ENCODE measurements at places on chromosomes 3 and 15.

GRCh38 chr3:112199622-112200316 is 66.7 kb upstream of the GCSAM start:
- DNase-seq = no peak

DNA sequence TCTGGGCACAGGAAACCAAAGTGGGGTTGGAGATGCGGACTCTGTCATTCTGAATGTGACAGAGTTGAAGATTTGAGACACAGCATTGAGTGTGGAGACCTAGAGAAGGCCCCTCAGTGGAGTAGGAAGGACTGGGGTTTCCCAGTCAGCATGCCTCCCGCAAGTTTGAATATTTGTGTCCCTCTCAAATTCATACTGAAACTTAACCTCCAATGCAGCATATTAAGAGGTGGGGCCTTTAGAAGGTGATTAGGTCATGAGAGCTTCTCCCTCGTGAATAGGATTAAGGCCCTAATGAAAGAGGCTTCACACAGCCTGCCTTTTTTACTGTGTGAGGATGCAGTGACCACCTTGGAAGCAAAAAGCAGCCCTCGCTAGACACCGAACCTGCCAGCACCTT is 8.0 kb downstream of the HDDC3 start:
- no peak for DNase-seq

DNA sequence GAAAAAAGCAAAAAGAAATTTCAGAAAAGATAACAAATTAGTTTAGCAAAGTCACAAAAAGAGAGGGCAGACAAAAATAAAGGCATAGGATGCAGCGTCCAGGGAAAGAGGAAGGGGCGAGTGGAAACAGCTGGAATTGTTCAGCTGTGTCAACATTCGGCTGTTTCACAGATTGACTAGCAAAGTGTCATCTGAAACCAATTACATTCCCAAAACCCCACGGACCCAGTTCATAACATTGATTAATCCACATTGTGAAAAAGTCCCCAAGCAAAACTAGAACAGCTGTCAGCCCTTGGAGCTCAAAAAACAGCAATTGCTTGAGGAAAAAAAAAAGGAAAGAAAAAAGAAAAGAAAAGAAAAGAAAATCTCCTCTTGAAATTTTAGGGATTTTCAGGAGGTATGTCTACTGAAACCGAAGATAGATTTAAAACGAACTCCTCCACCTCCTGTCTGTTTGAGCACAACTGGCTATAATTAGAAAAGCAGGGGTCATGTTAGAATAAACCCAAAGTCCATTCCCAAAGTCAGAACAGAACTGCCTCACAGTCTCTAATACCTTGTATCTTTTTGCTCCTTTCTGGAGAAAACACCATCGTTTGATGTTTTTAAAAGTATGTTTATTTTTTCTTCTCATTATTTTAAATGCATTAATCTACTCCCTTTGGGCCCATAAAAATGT is 159.6 kb downstream of the RORA start:
- no peak for DNase-seq

DNA sequence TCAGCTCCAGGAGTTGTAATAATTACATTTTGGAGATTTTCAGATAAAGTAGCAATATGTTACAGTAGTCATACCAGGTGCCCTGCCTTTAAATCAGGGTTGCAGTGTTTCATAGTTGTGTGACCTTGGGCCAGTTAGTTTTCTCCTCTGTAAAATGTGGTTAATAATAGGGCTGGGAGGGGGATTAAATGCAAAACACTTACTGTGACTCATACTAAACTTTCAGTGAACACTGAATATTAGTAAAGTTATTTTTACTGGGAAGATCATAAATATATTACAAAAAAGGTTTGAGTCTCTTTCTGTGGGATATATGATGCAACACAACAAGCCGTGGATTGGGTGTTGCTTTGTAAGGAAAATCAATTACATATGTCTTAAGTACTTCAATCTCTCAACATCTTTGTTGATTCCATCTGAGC is 1.1 kb upstream of the EBLN2 start:
- no peak for DNase-seq

- DNase-seq = no peak
These were observed 266.0 kb downstream of the MAGI1 start for GRCh38 chr3:65772758-65773157.

DNA sequence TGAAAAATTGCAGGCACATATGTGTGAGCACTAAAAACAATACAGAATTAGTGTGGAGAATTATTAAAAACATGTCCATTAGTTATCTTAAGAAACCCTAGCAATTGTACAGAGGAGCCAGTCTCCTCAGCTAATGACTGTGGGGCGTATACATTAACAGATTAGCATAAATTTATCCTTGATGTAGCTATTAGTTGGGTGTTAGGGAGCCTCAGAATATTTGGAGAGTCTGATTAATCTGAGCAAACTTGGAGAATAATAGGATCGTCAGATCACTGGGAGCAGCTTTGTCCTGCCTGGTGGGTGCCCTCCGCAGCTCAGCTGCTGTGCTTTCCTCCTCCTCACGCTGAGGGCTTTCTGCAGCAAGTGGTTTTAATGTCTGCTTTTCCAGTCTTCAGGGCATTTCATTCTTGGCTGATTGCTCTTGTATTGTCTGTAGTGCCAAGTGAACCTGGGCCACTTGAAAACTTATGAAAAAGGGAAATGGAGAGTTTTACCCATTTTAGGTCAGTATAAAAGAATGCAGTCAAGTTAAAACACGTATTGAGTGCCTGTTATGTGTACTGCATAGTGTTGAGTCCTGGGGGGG is 417.4 kb upstream of the SEMA6D start:
- no peak for DNase-seq

- no peak for DNase-seq
These were observed 65.8 kb downstream of the ATP8B4 start for GRCh38 chr15:50053055-50053856.

DNA sequence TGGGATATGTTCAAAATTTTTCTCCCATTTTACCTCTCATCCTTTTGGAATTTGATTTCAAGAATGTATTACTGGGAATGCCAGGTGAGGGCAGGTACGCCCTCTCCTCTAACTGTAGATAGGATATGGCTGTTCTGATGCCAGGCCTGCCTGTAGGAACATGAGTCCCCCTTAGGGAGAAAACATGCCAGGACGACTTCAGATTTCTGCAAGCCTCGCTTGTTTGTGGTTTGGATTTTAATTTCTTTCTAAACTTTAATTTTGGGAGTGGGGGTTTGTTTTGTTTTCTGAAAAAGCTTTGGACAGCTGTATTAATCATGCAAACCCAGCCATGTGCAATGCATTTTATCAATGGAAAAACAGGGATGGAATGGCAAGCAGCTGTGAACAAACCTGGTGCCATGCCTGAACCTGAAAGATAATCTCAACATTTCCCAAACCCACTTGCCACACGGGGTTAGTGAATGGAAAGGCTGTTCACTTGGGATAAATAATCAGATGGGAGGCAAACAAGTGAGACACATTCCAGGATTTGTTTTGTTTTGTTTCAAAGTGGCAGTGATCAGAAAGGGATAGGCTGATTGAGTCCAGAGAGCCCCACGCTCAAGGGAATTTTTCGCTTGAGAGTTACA is 207.6 kb downstream of the GAP43 start:
- no peak for DNase-seq

GRCh38 chr3:128508852-128509251 is 15.9 kb upstream of the GATA2 start:
- DNase-seq = no peak

DNA sequence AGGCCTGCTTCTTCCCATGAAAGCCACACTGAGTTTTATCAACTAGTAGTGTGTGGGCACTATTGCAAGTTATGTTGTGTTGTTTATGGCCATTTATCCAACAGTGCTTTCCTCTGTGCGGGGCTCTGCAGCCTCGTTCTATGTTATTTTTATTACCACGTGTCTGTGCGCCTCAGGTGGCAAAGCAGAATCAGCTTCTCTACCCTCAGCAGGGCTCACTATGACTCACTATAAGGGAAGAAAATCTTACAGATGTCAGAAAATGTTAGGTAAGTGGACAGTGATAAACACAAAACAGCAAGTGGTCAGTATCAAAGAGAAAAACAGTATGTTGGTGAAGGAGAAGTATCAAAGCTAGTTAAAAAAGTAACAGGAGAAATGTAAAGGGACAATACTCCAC is 61.4 kb downstream of the MOBP start:
- DNase-seq = no peak

DNA sequence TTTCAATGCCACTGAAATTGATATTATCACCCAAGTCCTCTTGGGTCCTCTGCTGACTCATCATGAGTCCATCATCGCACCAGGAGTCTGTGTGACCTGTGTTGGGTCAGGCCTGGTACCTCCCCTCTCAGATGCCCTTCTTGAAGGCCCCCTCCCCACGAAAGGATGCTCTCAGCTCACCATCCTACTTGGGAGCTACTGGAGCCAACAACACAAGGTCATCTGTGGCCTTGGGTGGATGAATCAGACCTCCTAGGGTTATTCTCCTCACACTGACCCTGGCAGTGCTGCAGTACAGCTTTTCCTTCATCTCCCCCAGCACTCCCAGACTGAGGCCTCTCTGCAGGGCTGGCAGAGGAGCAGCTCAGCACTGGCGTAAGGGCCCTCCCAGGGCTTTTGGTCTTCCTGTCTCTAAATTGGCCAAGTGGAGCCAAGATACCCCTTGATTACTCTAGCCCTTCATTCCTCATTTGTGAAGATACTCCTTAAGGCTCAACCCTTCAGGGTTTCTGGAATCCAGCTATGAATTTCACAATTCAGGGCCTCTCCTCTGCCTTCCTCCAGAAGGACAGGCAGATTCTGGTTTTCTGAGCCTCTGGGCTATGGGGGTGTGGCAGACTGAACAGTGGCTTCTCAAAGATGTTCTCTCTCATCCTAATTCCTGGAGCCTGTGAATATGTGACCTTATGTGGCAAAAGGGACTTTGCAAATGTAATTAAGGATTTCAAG is 80.7 kb upstream of the GSK3B start:
- no peak for DNase-seq

DNA sequence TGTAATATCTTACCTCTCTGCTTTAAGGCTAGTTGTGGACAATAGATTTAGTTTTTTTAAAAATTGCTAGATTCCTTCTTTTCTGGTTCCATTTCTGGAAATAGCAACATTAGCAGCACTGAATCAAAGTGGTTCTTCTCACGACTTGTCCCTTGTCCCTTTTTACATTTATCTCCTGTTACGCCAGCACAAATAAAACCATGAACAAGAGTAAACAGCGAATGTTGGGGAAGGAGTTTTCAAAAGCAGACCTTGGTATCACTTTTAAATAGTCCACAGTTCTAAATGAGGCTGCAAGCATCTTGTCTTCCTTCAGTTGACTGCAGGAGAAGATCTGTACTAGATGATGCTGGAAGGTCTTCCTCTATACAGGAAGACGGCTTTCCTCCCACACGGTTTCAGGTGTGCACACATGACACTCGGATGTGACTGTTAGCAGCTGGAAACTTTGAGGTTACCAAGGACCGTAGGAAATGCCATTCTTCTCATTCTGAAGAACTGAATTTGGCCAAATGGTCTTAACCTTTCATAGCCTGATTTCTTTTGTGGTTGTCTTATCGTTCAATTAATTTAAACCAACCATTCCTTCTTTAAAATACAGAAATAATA is 251.0 kb upstream of the ICE2 start:
- peak; percentile 12 for DNase-seq

DNA sequence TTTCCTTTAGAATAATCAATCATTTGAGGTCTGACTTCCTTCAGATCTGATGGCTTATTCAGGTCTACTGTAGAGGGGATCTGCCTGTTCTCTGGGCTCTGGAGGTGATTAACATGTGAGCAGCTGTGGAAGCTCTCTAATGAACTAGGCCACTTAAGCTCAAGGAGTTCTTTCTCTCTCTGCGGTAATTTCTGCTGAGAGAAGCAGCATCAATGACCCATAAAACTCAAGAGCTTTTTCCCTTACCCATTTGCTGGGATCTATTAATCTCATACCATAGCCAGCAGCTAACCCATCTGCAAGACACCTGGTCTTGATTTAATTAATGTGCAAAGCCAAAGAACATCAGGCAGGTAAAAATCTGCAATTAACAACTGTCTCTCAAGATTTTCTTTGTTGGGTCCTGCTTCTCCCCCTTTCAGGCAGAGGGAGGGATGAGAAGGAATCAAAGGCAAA is 73.2 kb upstream of the DLG1 start:
- no peak for DNase-seq

GRCh38 chr3:45701172-45701867 is 12.1 kb downstream of the SACM1L start:
- DNase-seq = no peak

- no peak for DNase-seq
These were observed 310.3 kb downstream of the OXSM start for GRCh38 chr3:26100176-26100575.

GRCh38 chr3:196563721-196564225 is 4.6 kb downstream of the WDR53 start:
- DNase-seq = no peak

Data from stimulated activated CD4-positive, alpha-beta T cell treated with anti-CD3 and anti-CD28 coated beads, Interleukin-1b, Interleukin-23, amount 100 ng/mL, for 1 hour (primary cell).